NCI-H1092 treated with DMSO at 0.1 percent for 48 hours (cell line): ENCODE measurements at places on chromosomes 12 and 14.

- DNase-seq = no peak
These were observed 1.1 kb downstream of the SHMT2 start for GRCh38 chr12:57230381-57231155.

DNA sequence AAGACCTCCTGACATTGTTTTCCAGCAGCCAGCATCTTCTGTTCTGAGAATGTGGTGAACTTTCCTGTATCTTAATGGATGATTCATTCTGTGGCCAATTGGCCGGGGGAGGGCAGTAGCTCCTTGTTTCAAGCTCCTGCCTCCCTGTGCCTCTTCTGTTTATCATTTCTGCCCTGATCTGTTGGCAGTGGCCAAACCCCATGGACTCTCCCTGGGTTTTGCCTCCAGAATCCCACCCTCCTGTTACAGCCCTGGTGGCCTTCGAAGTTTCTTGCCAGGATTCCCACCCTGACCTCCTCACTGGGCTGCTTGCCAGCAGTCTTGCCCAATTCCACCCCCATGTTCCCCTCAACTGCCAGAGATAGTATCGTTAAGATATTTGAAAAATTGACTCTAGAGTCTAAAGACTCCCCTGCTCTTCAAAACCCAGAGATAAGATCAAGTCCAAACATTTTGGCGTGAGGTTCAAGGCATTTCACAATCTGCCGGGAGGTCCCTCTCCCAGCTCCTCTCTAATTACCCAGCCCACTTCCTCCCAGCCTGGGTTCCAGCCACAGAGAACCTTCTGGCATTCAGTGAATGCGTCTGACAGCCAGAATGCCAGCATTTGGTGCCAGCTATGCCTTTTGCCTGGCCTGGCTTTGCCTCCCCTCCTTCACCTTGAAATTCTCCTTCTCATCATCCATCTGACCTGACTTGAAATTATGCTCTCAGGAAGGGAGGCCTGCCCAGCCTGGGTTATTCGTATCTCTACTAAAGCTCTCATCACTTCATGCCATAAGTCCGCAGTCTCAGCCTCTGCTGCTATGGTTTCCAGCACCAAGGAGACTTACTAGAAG is 37.7 kb upstream of the TXNRD1 start:
- DNase-seq = no peak

GRCh38 chr14:60648934-60649874 is at the start of gene SIX1:
Gene SIX1, minus strand, starts transcription at chr14:60649477. Its CDS starts 288 bp downstream, at chr14:60649189.
- DNase-seq = peak; percentile 95

- DNase-seq = no peak
These were observed 138.2 kb downstream of the MON2 start for GRCh38 chr12:62604871-62605270.

DNA sequence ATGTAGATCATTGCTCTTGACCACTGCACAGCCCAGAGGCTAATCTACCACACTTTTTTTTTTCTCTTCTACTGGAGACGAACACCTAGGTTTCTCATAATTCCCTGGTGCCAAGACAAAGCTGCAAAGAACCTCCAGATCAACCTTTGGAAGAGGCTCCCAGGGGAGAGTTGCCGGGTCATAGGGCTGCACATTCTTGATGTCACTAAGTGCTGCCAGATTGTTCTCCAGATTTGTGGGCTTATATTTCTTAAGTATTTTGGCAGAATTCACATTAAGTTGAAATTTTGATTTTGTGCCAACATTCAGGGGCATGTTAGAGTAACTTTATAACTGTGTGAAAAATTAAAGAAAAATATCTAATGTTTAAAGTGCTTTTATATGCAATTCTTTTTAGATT is 13.5 kb upstream of the PDZRN4 start:
- DNase-seq = no peak
